ENCODE measurements at places on chromosomes 6 and 20. TPM values are rescaled to one million over a fixed set of nuclear protein-coding genes. Genes with fewer than 3 reads are reported as not detected.

The IMPG1 gene
- total RNA-seq = not detected

- peak; percentile 8 for DNase-seq
Measured at GRCh38 chr6:71420095-71420692, 131.6 kb downstream of the OGFRL1 start.

DNA sequence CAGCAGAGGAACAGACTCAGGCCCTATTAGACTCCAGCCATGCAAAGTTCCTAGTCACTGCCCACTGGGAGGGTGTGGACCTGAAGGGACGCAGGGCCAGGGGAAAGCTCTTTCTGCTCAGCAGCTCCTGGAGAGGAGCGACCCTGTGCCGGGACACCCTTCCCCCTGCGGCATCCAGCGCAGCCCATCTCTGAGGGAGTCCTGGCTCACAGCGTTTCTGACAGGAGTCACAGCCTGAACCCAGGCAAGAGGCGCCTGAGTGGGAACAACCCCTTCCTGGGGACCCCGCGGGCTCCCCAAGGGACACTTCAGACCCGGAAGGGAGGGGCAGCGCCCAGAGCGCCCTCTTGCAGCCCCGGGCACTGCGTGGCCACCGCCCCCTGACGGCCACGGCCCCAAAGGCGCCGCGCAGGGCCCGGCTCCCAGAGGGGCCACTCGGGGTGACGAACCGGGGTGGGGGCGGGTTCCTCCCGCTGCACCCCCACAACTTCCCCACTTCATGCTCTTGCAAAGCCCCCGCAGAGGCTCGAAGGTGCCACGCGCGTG lies 862 bp downstream of the UCKL1 start:
- no peak for DNase-seq

- DNase-seq = no peak
Measured at GRCh38 chr6:143325379-143326140, 124.9 kb downstream of the ADAT2 start.

GRCh38 chr6:112215488-112216284 lies 38.7 kb downstream of the LAMA4 start:
- no peak for DNase-seq
